ENCODE measurements at places on chromosomes 4 and X.

GRCh38 chr4:25826074-25826752 lies 36.6 kb downstream of the SEL1L3 start:
- no peak for DNase-seq

DNA sequence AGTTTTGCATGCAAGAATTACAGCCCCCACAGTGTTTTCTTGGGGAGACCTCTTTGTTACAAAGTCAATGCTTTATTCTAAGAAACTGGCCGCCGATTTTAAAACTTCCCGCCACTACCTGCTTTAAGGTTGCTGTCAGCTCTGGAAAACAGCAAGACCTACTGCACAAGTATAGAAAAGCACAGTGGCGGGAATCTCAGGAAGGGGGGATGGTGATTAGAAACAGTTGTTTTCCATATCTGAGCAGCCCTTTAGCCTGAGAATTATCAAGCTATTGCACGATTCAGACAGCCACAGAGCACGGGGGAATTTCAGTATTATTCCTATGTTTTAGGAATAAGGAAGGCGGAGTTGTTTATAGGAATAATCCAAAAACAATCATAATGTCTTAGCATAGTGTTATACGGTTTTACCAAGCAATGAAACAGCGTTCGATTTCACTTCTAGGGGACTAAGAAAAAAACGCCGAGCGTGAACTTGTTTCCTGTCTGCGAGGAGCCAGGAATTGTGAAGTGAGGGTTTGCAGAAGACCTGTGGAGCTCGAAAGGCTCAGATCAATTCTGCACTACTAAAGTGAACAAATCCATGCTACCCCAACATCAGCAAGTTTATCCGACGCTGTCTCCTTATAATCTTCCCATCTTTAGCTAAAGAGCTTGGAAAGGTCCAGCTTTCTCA lies 81.3 kb downstream of the HMGN5 start:
- no peak for DNase-seq

DNA sequence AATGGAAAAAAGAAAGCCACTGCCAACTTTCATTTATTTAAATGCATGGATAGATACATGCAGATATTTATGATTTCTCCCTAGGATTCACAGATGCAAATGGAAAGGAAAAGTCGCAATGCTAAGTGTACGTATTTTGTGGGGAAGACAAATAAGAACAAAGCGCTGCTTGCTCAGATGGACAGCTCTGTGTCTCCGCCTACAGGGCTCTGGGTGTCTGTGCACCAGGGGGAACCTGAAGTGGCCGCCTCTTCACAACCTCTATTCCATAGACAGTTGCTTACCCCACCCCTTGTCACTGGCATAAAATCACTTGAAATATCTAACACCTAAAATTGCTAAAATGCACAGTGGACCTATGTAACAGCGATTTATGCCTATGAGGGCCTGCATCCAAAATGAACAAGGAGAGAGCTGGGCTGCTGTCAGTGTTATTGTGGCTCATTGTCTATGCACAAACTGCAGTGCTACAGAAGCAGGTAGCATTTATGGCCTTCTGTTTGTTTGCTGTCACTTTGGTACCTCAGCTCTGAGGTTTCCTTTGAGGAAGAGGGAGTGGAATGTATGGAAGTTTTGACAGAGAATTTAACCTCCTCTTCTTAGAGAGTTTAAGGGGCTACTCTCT lies 58.6 kb upstream of the PAGE1 start:
- DNase-seq, result peak; percentile 19

DNA sequence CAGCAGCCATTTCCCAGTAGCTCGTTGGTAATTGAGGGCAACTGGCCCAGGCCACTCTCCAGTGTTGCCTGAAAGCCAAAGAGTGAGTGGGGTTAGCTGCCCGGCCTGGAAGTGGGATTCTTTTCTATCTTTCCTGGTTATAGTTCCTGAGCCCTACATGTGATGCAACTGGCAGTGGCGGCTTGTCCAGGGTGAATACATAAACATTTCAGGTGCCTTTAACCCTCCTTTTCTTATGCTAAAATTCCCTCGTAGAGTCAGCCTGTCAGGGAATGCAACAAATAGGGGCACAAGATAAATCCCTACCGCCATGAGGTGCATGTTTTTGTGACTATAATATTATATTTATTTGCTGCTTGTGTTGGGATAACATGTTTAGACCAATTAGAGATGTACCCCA lies 13.4 kb upstream of the HERC5 start:
- no peak for DNase-seq

GRCh38 chr4:2837110-2837903 lies 6.3 kb upstream of the ADD1 start:
- no peak for DNase-seq

- DNase-seq, result no peak
Measured at GRCh38 chr4:181792641-181793040, 450.6 kb upstream of the TENM3 start.

GRCh38 chr4:105950701-105951100 lies 55.4 kb downstream of the NPNT start:
- DNase-seq, result no peak

GRCh38 chrX:101958139-101958538 lies 26.3 kb upstream of the ZMAT1 start:
- no peak for DNase-seq

DNA sequence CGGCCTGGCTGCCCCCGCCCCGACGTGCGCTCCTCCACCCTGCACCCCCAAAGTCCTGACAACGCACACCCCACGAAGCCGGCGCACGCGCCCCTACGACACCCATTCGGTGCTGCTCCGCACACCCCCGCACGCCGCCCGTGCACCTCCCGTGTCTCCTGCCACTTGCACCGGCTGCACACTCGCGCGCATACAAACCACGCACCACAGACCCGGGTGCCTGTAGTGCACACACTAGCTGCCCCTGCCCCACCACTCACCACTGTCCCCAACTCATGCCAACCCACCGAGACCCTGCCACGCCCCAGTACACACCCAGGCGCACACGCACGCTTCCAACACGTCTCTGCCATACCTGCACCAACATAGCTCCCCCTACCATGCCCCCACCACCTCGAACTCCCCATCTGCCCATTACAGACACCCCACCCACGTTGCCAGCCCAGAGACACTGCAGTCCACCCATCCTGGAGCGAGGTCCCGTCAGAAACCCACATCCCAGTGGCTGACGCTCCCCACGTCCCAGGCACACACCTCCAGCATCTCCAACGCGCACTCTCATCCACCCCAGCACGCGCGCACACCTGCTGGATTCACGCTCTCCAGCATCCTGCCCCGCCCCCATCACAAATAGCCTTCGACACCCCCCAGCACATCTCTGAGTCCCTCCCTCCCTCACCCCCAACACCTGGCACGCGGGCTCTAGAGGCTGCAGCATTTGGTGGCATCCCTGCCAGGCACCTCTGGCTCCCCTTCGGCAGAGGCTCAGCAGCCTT lies 4.2 kb upstream of the DUSP9 start:
- DNase-seq, result no peak

GRCh38 chrX:63511361-63511760 lies 160.2 kb upstream of the SPIN4 start:
- DNase-seq, result no peak

- no peak for DNase-seq
Measured at GRCh38 chr4:171266671-171267070, 546.5 kb upstream of the GALNTL6 start.

GRCh38 chr4:170776983-170777382 lies 687.2 kb upstream of the AADAT start:
- DNase-seq, result no peak

DNA sequence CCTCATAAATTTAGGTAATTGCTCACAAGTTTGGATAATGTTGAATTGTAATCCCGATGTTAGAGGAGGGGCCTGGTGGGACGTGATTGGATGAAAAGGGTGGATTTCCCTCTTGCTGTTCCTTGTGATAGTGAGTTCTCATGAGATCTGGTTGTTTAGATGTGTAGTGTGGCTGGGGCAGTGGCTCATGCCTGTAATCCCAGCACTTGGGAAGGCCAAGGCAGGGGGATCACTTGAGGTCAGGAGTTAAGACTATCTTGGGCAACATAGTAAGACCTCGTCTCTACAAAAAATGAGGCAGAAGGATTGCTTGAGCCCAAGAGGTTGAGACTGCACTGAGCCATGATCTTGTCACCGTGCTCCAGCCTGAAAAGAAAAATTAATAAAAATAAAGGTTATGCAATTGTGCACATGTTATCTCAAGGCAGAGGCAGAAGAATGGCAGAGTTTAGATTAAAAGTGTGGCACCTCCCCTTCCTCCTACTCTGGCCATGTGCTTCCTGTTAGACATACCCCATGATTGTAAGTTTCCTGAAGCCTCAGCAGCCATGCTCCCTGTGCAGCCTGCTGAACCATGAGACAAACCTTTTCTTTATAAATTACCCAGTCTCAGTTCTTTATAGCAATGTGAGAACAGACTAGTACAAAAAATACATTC lies 36.5 kb downstream of the ERVMER34-1 start:
- DNase-seq, result no peak

- DNase-seq, result peak; percentile 89
Measured at GRCh38 chr4:2009651-2010233, 968 bp upstream of the NELFA start.

- DNase-seq, result no peak
Measured at GRCh38 chr4:145531223-145531622, 49.6 kb downstream of the SMAD1 start.

DNA sequence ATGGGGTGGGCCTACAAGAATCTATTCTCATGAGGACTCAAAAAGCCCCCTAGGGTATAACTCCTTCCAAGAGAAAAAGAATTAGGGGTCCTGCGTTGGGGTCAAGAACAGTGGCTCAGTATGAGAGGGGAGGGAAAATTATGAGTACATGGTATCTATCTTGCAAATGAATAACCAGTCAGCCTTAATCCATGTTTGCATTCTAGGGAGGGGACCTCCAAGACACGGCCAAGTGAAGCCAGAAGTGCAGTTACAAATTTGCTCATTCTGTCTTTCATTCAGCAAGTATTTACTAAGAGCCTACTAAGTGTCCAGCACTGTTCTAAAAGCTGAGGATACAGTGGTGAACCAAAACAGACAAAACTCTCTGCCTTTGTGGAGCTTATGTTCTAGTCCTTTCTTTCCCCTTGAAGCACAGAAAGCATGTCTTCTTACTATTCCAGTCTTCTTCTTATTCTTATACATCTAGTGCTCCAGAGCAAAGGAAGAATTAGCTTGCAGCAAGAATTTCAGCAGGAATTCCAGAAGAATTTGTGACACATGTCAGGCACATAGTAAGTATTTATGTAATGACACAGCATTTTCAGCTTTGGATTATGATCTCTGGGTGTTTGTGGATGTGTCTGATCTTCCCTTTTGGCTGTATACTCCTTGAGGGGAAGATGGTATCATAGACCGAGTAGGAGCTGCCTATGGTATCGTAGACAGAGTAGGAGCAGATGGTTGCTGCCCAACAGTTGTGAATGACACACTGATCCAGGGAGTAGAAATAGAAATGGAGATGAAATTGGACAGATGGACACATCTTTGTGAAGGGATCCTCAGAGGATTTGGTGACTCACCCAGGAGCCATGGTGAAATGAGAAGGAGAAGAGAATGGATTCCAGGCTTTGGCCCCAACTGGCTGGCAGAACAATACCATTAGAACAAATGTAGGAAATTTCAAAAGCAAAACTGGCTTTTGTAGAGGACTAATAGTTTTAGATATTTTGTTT lies 75.9 kb downstream of the COQ2 start:
- no peak for DNase-seq

DNA sequence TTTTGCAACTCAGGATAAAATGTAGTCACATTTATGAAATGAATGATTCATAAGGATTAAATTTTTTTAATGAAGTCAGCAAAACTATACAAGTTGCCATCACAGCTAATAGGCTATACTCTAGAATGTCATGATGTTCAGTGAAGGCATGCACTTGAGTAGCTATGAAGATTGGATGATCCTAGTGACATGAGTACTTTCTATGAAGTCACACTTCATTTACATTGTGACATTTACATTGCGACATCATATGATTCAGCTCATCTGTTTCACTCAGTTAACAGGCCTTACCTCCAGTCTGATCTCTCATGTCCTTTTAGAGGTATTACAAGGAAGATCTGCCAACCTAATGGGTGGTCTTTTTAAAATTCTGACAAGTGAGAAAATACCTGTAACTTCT lies 82.7 kb upstream of the FGF13 start:
- peak; percentile 10 for DNase-seq

DNA sequence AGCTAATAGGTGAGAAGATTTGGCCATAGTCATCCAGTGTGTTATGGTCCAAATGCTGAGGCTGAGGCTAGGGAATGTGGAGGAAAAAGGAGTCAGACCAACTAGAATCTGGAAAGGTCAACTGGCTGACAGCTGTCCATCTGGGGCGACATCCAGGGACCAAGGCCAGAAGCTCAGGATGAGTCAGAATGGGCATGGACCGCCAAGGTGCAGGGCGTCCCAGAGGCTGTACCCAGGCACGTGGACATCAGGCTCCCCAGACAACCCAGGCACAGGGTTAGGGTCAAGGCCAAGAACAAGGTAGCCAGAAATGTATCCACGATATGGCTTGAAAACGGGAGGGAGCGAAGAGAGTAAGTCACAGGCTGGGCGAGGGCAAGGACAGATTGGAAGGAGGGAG lies 26.1 kb upstream of the PTTG2 start:
- DNase-seq, result no peak

DNA sequence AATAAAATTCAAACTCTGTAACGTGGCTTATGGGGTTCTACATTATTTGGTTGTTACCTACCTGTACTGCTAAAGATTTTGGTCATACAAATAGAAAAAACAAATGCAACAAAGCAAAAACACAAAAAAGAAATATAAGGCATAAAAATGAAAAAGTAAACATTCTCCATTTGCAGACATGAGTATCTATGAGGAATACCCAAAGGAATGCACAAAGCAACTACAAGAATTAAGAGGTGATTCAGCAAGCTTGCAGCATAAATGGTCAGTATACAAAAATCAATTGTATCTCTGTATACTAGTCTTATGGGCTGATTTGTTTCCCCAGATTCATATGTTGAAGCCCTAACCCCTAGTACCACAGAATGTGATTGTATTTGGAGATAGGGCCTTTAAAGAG lies 3.6 kb upstream of the PDE5A start:
- DNase-seq, result no peak

DNA sequence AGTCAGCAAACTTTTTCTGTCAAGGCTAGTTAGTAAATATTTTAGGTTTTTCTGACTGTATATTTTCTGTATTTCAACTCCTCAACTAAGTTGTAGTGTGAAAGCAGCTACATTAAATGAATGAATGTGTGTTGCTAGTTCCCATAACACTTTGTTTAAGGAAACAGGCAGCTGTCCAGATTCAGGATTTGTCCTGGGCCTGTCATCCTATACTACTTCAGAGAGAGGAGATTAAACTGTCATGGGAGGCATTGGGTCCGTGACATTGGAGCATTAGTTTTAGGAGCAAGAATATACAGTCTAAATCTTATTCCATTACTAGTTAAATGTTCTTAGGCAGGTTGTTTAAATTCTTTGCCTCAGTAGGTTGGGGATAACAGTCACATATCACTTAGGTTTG lies 516.0 kb downstream of the CCSER1 start:
- DNase-seq, result no peak

DNA sequence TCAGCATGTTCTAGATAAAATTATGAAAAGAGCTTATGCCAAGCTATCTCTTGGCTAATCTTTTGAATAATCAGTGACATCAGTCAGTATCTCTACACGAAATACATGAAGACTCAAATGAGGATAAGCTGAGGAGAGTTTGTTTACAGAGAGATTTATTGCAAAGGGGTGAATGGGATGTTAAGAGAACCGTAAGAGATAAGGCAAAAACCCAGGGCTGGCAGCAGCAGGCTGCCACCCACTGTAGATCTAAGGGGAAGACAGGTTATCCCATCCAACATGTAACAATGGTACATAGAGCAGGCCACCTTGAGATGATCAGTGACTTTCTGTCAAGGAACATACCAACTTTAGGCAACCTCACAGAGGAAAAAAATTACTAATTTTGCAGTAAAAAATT lies 432.1 kb upstream of the NR3C2 start:
- DNase-seq, result no peak
